Foreskin keratinocyte (primary cell): ENCODE measurements at places on chromosomes 1 and 21. TPM values are rescaled to one million over a fixed set of nuclear protein-coding genes. Genes with fewer than 3 reads are reported as not detected.

Gene RGSL1
- not detected in 2 replicates for total RNA-seq

Gene HTR1D
- total RNA-seq, result 0.14 and 0.24 TPM in 2 replicates

Gene LMX1A
- total RNA-seq, result not detected in 2 replicates

Gene MTARC2
- total RNA-seq, result 1.3 and 1.5 TPM in 2 replicates

Gene ZNF695
- 4.3 and 6.2 TPM in 2 replicates for total RNA-seq

Gene TCHHL1
- not detected in 2 replicates for total RNA-seq

Gene CCSAP
- 10.4 and 11.6 TPM in 2 replicates for total RNA-seq

Gene ATP1A4
- total RNA-seq, result not detected in 2 replicates

Gene FCRL1
- not detected in 2 replicates for total RNA-seq

Gene THRAP3
- 108 and 119 TPM in 2 replicates for total RNA-seq

Gene S100A7A
- not detected in 2 replicates for total RNA-seq

Gene CHI3L1
- total RNA-seq, result not detected in 2 replicates

Gene SLC30A1
- total RNA-seq, result 19.7 and 22.1 TPM in 2 replicates

Gene CNIH3
- 0.65 and 0.78 TPM in 2 replicates for total RNA-seq

Gene CHIA
- total RNA-seq, result not detected in 2 replicates

Gene ECE1
- total RNA-seq, result 51.1 and 63.5 TPM in 2 replicates

Gene S100A2
- 19,361 and 22,376 TPM in 2 replicates for total RNA-seq

Gene HCN3
- 2.2 and 3.4 TPM in 2 replicates for total RNA-seq

Gene SPSB1
- 10.3 and 12.9 TPM in 2 replicates for total RNA-seq

Gene SLAMF9
- total RNA-seq, result 0.44 and 0.63 TPM in 2 replicates

Gene ATP6V1G3
- not detected in 2 replicates for total RNA-seq

Gene NCAM2
- total RNA-seq, result not detected in 2 replicates

Gene MED8
- total RNA-seq, result 36.7 and 47.2 TPM in 2 replicates

Gene IL10
- total RNA-seq, result not detected in 2 replicates

Gene ADORA3
- not detected in 2 replicates for total RNA-seq

Gene EPHX1
- 3.1 and 3.8 TPM in 2 replicates for total RNA-seq

Gene MYBPH
- total RNA-seq, result not detected in 2 replicates

Gene XCL2
- total RNA-seq, result not detected in 2 replicates

Gene SPRR2D
- 8.7 and 18.4 TPM in 2 replicates for total RNA-seq

Gene EDN2
- total RNA-seq, result 0.11 and 0.27 TPM in 2 replicates

Gene C1orf87
- total RNA-seq, result not detected in 2 replicates

Gene COL11A1
- 0.71 and 1.0 TPM in 2 replicates for total RNA-seq

Gene TUFT1
- total RNA-seq, result 38.8 and 59.9 TPM in 2 replicates

Gene CFAP45
- 1.0 and 1.3 TPM in 2 replicates for total RNA-seq

Gene FAM76A
- total RNA-seq, result 12.2 and 12.9 TPM in 2 replicates

Gene OSCP1
- 4.4 and 5.8 TPM in 2 replicates for total RNA-seq

Gene WNT3A
- 0.04 TPM in 1 of 2 replicates, not detected in the other for total RNA-seq

Gene CPLANE2
- total RNA-seq, result 5.1 and 5.4 TPM in 2 replicates

Gene LORICRIN
- not detected in 2 replicates for total RNA-seq

Gene DAB1
- not detected in 2 replicates for total RNA-seq

Gene OLIG2
- not detected in 2 replicates for total RNA-seq

Gene IL19
- not detected in 2 replicates for total RNA-seq

Gene PLPP3
- total RNA-seq, result 1.5 and 1.6 TPM in 2 replicates

Gene OR4F29
- total RNA-seq, result not detected in 2 replicates
